RPMI7951 (cell line): ENCODE measurements at places on chromosomes 3 and 15. TPM values are rescaled to one million over a fixed set of nuclear protein-coding genes. Genes with fewer than 3 reads are reported as not detected.

DNA sequence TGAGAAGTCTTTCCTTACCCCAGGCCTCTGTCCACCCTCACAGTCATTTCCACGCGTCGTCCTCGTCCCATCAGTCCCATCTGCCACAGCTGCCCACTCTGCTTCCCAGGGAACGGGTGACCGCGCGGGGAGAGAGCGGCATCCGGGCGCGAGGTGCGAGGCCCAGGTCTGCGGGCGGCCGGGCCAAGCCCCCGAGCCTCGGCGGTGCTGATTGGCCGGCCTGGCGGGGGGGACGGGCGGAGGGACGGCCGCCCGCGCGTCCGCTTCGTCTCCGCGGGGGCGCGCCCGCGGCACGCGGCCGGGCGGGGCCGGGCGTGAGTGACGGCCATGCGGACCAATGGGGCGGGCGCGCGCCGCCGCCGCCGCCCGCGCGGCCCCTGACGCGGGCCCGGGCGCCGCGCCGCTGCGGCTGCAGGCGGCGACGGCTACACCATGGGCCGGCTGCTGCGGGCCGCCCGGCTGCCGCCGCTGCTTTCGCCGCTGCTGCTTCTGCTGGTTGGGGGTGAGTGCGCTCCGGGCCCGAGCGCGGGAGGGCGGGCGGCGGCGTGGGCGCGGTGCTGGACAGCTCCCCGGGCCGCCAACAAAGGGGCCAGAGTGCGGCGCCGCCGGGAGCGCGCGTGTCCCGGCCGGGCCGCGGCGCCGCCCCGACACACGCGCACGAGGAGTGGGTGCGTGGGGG, at the start of gene PODXL2:
Gene PODXL2 (plus strand): TSS at position 398 of the 679 bp plus-strand sequence. CDS start 35 bp downstream, at position 433.
- DNase-seq: peak; percentile 66

DNA sequence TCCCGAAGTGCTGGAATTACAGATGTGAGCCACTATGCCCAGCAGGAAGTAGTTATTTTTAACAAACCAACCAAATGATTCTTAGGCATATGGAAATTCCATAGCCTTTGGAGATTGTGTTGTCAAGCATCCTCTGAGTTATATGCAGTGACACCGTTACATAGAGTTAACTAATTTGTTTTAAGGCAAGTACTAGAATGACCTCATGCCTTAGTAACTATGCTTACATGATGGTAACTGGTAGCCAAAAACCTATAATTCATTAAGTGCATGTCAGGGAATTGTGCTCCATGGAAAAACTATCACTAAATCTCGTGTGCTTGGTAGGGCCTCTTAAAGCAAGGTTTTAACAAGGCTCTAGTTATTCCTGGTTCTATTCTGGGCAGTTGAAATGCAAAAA, 392.8 kb downstream of the TUSC7 start:
- DNase-seq: no peak

DNA sequence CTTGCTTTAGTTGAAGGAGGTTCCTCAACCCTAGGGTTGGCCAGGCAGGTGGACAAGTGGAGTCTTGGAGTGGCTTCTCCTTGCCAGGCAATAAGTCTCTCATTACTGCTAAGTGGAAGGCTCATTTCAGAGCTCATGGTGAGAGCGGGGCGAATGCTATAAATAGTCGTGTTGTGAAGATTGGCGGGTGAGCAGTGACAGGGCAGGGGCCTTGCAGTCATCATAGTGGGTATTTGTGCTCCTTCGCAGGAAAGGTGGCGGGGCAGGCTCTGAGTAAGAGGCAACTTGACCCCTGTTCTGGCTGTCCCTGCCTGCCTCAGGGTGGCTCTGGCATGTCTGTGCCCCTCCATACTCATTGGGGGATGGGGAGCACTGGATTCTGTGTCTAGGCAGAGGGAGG, 8.7 kb upstream of the GRM2 start:
- no peak for DNase-seq

Gene SLC2A2
- not detected in 2 replicates for total RNA-seq

DNA sequence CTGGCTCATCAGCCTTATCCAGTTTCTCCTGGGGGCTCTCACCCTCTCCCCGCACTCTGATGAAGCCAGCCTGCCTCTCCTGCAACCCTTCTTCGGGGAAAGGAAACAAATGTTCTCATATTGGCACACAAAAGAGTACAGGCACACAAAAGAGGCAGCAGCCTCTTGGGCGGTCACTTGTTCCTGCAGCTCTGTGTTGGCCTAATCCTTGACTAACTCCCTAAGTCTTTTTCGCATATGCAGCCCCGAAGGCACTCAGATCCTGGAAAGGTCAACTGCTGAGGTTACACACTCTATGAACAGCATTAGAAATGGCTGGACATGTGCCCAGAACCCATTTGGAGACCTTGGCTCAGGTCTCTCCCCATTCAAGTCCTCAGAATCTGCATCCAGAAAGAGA, 7.4 kb upstream of the CAMP start:
- no peak for DNase-seq

DNA sequence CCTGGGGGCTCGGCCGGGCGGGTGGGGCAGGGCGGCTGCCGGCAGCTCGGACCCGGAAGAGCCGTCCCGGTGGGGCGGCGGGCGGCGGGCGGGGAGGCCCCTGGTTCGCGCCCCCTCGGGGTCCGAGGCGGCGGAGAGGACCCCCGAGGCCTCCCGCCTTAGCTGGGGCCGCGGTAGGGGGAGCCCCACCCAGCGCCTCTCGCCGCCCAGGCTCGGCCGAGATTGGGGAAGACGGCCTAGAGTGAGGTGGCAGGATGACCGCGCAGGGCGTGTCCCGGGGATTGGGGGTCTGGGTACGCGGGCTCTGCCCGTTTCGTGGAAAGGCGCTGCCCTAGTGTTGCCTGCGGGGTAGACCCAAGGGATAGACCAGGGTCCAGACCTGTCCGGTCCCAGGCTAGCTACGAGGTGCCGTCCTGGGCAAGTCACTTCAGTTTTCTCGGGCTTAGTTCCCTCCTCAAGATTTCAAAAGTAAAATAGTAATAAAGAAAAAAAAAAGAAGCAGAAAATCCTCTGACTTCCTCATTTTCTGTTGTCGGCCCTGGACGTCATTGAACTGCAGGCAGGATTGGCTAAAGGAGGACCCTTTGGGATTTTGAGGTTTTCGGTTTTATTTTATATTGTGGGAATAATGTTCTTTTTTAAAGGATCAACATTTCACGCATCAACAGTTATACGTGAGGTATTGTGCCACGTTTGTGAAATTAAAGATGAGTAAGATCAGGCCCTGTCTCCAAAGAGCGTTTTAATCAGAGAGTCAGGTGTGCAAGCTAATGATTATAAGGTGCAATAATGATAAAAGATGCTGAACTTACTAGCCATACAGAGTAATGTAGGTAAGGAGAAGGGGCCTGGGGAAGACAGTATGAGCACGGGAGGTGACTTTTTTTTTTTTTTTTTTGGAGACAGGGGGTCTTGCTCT, 679 bp downstream of the IQGAP1 start:
- peak; percentile 74 for DNase-seq

Gene NDUFAF3
- 260 and 301 TPM in 2 replicates for total RNA-seq

- no peak for DNase-seq
Observed at GRCh38 chr3:145857956-145858355, 303.0 kb downstream of the PLOD2 start.

- no peak for DNase-seq
Observed at GRCh38 chr15:60009124-60009960, 5.2 kb downstream of the FOXB1 start.
